Fibroblast of lung (primary cell): ENCODE measurements at places on chromosomes 11 and 22. TPM values are rescaled to one million over a fixed set of nuclear protein-coding genes. Genes with fewer than 3 reads are reported as not detected.

- no peaks in the 10 kb centered on the region for H3K36me3 ChIP-seq
- no peaks in the 10 kb centered on the region for H3K27me3 ChIP-seq
Observed at GRCh38 chr22:33894515-33894914, 25.8 kb downstream of the LARGE1 start.

- no peaks in the 10 kb centered on the region for H3K4me1 ChIP-seq
- no peaks in the 10 kb centered on the region for H3K27me3 ChIP-seq
- H3K4me3 ChIP-seq: no peak overlapping the region
Observed at GRCh38 chr11:61270354-61271076, 24.6 kb downstream of the VWCE start.

- H3K36me3 ChIP-seq: peaks cover 8% of the 10 kb centered on the region
- DNase-seq: peak; percentile 75
- H3K4me1 ChIP-seq: peaks cover 61% of the 10 kb centered on the region
- no peaks in the 10 kb centered on the region for H3K27me3 ChIP-seq
- H3K4me3 ChIP-seq: no peak overlapping the region
- peak overlapping the region; percentile 99 for H3K27ac ChIP-seq
Observed at GRCh38 chr11:65912845-65913244, 6.0 kb downstream of the C11orf68 start.

DNA sequence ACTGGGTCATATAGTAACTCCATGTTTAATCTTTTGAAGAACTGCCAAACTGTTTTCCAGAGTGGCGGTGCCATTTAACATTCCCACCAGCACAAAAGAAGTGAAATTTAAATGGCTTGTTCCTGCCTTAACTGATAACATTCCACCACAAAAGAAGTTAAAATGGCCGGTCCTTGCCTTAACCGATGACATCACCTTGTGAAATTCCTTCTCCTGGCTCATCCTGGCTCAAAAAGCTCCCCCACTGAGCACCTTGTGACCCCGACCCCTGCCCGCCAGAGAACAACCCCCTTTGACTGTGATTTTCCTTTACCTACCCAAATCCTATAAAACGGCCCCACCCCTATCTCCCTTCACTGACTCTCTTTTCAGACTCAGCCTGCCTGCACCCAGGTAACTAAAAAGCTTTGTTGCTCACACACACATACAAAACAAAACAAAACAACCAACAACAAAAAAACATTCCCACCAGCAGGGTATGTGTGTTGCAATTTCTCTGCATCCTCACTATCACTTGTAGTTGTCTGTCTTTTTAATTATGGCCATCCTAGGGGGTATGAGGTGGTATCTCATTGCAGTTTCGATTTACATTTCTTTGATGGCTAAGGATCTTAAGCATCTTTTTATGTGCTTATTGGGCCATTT is 109.0 kb downstream of the FAR1 start:
- no peak overlapping the region for H3K27ac ChIP-seq
- no peaks in the 10 kb centered on the region for H3K27me3 ChIP-seq
- no peaks in the 10 kb centered on the region for H3K36me3 ChIP-seq
- H3K4me3 ChIP-seq: no peak overlapping the region
- no peak for DNase-seq

DNA sequence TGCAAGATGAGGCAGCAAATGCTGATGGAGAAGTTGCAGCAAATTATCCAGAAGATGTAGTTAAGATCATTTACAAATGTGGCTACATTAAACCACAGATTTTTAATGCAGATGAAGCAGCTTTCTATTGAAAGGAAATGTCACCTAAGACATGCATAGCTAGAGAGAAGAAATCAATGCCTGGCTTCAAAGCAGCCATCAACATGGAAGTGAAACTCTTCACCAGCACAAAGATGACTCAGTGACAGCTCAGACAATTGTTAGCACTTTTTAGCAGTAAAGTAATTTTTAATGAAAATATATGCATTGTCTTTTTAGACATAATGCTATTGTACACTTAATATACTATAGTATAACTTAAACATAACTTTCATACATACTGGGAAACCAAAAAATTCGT is 71.4 kb downstream of the FANCF start:
- no peak for DNase-seq
- H3K27me3 ChIP-seq: no peaks in the 10 kb centered on the region
- no peak overlapping the region for H3K27ac ChIP-seq
- no peak overlapping the region for H3K4me3 ChIP-seq
- H3K4me1 ChIP-seq: no peaks in the 10 kb centered on the region

Gene ARL14EP
- 32.2 and 33.9 TPM in 2 replicates for total RNA-seq

Gene BIK
- total RNA-seq: not detected in 2 replicates

Gene SLC22A25
- not detected in 2 replicates for total RNA-seq
